ENCODE measurements at places on chromosomes 12 and 14.

DNA sequence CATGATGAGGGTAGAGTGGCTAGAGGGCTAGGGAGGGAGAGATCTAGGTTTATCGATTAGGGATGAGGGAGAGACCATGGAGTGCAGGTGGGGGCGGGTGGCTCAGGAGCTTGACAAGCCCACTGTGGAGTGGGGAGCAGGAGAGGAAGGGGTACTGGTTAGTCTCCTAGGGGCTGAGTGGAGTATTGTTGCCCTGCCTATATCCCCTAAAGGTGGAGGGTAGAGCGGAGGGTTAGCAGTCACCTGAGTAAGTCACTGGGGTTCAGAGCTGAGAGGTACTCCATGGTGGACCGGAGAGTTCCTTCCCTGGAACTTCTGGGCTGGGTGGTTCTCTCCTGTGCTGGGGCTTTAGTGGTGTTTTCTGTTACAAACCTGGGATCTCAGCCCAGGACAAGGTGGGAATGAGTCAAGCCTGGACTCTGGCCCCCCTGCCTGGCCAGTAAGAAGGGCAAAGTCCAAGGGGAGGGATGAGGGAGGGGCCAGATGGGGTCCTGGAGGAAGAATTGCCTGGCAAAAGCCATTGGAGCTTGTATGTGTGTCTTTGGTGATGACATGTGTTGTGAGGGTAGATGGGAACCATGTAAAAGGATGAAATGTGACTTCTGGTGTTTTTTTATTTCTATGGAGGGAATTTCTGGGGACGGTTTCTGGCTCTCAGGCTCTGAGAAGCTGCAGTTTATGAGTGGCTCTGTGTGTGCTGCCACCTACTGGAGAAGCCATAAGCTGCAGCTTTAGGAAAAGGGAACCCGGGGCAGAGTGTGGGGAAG lies at the start of gene CIDEB:
Gene CIDEB, minus strand, starts transcription at position 403 of the 767 bp plus-strand sequence. Its CDS starts 119 bp downstream, at position 284.
- peak; percentile 45 for DNase-seq

DNA sequence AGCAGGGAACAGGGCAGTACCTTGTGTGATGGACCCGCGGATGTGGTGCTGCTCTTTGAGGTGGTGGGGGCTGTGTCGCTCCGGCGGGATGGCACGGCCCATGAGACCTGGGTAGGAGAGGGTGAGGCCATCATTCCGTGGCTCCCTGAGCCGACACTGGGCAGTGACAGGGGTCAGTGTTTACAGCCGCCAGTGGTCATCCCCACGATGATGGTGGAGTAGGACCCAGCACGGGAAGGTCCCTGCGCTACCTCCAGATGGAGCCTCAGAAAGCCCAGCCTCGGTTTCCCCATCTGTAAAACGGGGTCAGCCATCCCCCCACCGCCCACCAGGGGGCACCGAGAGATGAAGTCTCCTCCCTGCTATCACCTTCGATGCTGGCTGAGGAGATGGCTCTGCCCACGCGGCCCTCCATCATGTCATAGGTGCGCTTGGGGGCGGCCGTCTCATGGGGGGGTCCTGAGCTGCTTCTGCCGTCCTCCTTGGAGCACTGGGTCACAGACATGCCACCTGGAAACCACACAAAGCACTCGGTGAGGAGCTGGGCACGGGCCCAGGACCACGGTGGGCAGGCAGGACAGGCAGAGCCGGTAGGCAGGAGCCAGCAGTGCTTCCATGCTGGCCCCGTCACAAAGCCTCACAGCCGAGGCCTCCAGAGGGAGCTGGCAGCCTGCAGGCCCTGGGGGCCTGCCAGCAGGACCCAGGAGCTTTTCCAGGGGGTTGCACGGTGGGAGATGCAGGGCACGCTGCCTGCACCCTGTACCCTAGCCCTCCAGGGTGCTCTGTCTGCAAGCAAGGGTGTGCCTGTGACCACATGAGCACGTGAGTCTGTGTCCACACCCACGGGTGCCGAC lies 53.1 kb downstream of the RFLNA start:
- DNase-seq: no peak

DNA sequence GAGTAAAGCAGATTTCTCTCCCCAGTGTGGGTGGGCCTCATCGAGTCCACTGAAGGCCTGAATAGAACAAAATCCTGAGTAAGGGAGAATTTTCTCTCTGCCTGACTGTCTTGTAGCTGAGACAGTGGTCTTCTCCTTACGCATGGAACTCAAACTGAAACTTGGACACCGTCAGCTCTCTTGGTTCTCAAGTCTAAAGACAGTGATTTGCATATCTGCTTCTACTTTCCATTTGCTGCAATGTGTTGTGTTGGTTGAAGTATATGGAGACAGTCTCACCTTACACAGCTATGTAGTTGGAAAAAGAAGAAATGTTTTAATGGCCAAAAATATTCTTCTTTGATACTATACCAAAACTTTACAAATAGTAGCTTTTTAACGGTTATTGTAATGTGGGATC lies 160.2 kb upstream of the LMNTD1 start:
- no peak for DNase-seq

- DNase-seq: no peak
These were observed 38.4 kb downstream of the LRP6 start for GRCh38 chr12:12228402-12228801.

- DNase-seq: no peak
These were observed 194.7 kb downstream of the BCL11B start for GRCh38 chr14:99077076-99077843.

GRCh38 chr12:68239309-68239982 lies 13.8 kb upstream of the IL26 start:
- DNase-seq: no peak
